ENCODE measurements at places on chromosomes 2 and 18. TPM values are rescaled to one million over a fixed set of nuclear protein-coding genes. Genes with fewer than 3 reads are reported as not detected.

- no peak for DNase-seq
Measured at GRCh38 chr18:62370366-62370765, 45.3 kb downstream of the TNFRSF11A start.

DNA sequence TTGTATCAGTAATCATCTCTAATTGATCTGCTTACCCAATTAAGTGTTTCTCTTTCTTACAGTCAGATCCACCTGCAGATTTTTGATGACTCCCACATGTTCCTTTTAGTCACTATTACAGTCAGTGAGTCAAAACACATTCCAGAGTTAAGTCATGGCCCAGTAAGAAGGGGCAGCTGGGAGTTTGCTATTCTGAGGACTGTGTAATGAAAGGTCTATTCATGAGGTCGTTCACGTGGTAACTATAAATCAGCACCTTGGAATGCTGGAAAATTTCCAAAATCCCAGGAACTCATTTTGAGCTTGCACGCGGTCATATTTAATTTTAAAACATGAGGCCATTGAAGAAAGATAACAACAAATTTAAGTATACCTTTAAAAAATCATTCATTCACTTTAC is 252.5 kb downstream of the XIRP2 start:
- DNase-seq = peak; percentile 97

Gene HOXD13
- total RNA-seq = 3.8 TPM

Gene ANKRD44
- 8.9 TPM for total RNA-seq

Gene FLACC1
- total RNA-seq = 2.3 TPM

All from GM23248 (cell line).